HepG2 (cell line): ENCODE measurements at places on chromosomes 13 and 19. TPM values are rescaled to one million over a fixed set of nuclear protein-coding genes. Genes with fewer than 3 reads are reported as not detected.

DNA sequence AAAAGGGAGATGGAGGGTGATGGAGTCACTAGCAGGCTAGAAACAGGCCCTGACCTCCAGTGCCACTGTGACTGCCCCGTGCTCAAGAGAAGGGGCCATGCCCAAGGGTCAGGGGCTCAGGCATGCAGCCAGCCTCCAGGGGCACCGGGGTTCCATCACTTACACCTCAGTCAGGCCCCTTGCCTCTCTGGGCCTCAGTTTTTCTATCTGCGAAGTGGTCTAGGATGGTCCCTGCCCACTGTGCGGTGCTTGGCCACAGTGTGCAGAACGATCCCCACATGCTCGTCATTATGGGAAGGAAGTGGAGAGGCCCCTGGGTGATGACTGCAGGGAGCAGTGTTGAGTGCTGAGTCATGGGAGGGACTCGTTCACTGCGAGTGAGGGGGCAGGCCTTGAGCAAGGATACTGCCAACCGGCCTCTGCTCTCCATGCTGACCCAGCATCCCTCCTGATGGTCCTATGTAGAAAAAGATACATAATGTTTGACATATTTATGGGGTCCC, 23.1 kb downstream of the TMED1 start:
- no peak for DNase-seq

DNA sequence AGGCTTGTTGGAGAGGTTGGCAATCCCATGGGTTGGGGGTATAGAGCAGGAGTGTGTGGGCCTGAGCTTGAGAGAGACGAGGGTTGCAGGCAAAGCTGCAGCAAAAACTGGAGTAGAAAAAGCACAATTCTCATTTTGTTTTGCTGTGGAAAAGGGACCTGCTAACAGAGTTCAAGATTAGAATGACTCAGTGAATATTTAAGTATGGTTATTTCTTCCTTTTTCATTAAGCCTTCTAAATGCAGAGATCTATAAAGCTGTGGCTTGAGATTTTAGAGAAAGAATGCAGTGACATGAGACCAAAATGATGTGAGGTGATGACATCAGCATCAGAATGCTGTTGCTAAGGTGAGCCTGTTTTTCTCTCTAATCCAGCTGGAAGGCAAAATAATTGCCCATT, 10.8 kb upstream of the MBNL2 start:
- no peak for DNase-seq

DNA sequence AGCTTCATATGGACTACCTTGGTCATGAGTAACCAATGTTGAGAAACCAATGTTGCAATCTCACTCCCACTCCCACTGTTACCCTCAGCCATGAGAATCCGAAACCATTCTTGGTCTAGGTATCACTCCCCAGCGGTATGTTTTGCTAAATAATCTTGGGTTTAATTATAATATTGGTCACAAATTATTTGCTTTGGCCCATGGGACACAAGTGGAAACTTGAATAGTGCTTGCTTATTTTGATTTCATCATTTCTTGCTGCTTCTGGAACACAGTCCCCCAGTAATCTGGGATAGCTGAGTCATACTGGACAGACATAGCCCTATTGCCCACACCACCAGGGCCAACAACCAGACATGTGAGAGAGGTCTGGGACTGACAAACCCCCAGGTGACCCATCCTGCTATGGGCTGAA, 171.6 kb upstream of the IPO5 start:
- no peak for DNase-seq

DNA sequence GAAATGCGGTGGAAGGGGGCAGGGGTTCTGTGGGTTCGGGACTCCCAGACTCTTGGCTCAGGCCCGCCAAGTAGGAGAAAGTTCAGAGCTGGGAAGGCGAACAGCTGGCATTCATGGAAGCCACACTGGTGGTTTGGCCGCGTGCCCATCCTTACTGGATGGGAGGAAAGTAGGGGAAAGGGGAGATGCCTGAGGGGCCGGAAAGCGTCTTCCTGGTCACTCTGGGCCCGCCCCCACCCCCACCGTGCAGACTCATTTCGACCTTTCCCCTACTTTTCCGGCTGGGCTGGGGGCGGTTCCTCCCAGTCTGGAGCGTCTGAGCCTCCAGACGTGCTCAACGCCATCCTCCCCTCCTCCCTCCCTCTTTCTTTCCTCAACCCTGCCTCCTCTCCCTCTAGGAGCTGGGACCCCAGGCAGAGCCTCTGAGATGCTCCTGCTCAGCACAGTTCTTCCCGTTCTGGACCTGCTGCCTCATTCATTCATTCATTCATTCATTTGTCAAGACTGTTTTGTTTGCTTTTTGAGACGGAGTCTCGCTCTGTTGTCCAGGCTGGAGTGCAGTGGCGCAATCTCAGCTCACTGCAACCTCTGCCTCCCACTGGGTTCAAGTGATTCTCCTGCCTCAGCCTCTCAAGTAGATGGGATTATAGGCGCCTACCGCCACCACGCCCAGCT, 3.5 kb downstream of the ANGPTL4 start:
- DNase-seq = no peak

GRCh38 chr19:55096061-55096701, 20.5 kb downstream of the EPS8L1 start:
- DNase-seq = no peak

- no peak for DNase-seq
Measured at GRCh38 chr19:10061717-10062310, 24.3 kb upstream of the SHFL start.

Gene PSENEN
- 16.9 and 22.6 TPM in 2 replicates for polyA plus RNA-seq
